CD4-positive, alpha-beta T cell (primary cell): ENCODE measurements at places on chromosomes 1 and 21. TPM values are rescaled to one million over a fixed set of nuclear protein-coding genes. Genes with fewer than 3 reads are reported as not detected.

GRCh38 chr1:183814121-183814681 is 9.3 kb downstream of the RGL1 start:
- DNase-seq: no peak

DNA sequence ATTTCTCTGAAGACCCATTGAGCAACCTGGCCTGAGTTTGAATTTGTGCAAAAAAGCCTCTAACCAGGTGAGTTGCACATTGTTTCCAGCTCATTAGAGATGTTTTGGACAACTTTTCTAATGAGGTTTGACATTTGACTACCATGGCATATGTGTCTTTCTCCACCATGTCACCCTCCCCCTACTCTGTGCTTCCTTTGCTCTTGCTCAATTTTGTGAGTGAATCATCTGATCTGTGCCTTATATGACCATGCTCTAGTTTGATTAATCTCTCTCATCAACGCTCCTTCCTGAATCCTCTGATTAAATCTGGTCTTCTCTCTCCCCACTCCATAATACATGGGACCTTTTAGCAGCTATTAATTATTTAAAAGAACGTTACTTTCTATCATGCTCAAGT is 144.8 kb upstream of the SAMSN1 start:
- DNase-seq: peak; percentile 18

GRCh38 chr1:235327559-235328270 is at the start of gene ARID4B:
Gene ARID4B, minus strand, starts transcription at chr1:235328179. Its CDS starts 1,260 bp downstream, at chr1:235326919.
- DNase-seq: no peak

- DNase-seq: no peak
These were observed 106.0 kb downstream of the XCL2 start for GRCh38 chr1:168437821-168438220.

GRCh38 chr1:239434181-239434580 is 47.8 kb downstream of the CHRM3 start:
- DNase-seq: no peak

DNA sequence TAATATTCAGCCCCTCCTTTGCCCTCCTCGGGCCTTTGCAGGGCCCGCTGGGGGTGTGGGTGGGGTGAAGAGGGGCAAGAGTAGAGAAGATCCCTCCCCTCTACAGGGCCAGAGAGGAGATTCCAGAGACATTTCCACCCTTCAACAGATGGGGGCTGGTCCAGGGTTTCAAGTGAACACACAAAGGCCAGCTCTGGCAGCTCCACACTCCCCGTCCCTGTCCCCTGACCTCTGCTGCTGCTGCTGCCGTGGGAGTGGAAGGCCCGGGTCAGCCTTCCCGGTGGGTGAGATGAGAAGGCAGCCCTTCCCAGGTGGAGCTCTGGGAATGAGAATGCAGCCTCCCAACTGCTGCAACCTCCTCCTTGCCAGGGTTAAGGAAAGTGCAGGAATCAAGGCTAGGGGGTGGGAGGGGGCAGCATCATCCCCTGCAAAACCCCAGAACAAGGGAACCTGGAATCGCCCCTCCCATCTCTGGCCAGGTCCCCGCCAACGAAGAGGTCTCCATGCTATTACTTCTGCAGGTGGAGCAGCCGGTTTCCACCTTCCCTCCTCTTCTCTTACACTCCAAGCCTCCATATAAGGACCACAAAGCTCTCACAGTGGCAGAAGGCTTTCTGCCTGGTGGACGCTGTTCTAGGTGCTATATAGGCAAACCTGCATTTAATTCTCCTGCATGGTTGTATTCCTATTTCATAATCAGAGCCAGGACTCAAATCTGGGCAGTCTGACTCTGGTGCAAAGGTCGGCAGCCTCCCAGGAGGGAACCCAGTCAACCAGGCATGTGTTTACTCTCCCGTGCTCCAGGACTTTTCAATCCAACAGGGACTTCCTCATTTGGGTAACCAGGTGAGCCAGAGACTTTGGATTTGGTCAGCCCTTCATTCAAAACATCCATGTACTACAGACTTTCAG is 22.9 kb upstream of the ARHGEF10L start:
- DNase-seq: no peak

GRCh38 chr1:155207806-155208540 is at the start of gene THBS3:
Gene THBS3, minus strand, starts transcription at chr1:155207897. Its CDS starts 21 bp downstream, at chr1:155207876.
- no peak for DNase-seq

The PODN gene
- not detected for total RNA-seq

The CHIT1 gene
- total RNA-seq: 0.58 TPM

The RXFP4 gene
- total RNA-seq: not detected

DNA sequence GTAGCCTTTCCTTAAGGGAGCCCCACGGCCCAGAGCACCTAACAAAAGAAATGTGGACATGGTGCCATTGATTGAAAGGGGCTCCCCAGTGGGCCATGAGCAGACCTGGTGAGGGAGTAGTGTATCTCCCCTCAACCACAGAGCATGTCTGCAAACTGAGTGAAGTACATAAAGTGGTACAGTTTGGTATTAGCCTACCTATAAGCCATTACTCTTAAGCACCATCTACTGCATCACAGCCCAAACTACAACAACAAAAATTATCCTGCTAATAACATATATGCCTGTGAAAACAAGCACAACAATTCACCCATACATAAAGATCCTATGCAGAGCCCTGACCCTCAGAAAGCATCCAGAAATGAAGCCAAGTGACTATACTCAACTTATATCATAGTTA is 407.8 kb downstream of the PTPRC start:
- no peak for DNase-seq

The RNF187 gene
- 45.1 TPM for total RNA-seq

The OR2T2 gene
- not detected for total RNA-seq

- no peak for DNase-seq
These were observed 22.7 kb downstream of the PANK4 start for GRCh38 chr1:2503554-2504224.

DNA sequence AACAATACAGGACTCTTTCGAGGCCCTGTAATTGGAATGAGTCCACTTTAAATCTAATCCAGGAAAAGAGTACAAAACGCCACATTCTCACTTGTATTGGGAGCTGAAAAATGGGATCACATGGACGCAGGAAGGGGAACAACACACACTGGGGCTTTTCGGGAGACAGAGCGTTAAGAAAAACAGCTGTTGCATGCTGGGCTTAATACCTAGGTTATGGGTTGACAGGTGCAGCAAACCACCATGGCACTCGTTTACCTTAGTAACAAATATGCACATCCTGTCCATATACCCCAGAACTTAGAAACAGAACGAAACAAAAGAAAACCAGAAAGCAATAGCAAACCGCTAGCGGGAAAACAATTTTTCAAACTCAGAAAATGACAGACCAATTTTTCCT is 1532.7 kb upstream of the TPTE start:
- no peak for DNase-seq

The ZBTB48 gene
- 31.7 TPM for total RNA-seq

The CFAP107 gene
- not detected for total RNA-seq

- DNase-seq: peak; percentile 62
These were observed 120.6 kb downstream of the SPSB1 start for GRCh38 chr1:9413071-9413876.

GRCh38 chr1:23614032-23614660 is 54.8 kb upstream of the ID3 start:
- no peak for DNase-seq

The CFH gene
- 4.6 TPM for total RNA-seq

GRCh38 chr1:36776948-36777831 is 257.1 kb downstream of the GRIK3 start:
- no peak for DNase-seq
